ENCODE measurements at places on chromosomes 16 and 17.

DNA sequence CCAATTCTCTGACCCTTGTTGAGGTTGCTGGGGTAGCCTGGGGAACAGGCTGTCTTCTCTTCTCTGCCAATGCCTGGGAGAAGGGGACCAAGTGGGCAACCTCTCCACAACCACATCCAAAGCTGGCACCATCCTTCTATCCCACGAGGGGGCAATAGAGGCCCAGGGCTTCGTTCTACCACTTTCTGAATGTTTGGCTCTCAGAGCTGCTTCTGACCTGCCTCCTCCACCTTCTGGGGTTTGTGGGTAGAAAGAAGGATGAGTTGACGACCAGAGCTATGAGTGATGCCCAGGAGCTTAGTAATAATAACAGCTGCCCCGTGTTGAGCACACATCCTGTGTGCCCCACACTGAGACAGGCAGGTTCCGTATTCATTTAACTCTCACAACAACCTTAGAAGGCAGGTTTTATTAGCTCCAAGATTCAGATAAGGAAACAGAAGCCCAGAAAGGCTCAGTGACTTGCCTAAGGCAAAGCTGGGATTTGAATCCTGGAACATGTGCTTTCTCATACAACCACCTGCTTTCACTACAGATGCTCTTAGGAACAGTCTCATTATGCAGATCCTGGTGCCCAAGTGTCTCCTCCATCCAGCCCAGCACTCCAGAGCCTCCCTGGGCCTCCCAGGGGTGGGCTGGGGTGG lies 11.1 kb downstream of the TSPOAP1 start:
- DNase-seq = no peak

GRCh38 chr17:1720856-1721386 lies 3.6 kb upstream of the WDR81 start:
- DNase-seq = peak; percentile 65

DNA sequence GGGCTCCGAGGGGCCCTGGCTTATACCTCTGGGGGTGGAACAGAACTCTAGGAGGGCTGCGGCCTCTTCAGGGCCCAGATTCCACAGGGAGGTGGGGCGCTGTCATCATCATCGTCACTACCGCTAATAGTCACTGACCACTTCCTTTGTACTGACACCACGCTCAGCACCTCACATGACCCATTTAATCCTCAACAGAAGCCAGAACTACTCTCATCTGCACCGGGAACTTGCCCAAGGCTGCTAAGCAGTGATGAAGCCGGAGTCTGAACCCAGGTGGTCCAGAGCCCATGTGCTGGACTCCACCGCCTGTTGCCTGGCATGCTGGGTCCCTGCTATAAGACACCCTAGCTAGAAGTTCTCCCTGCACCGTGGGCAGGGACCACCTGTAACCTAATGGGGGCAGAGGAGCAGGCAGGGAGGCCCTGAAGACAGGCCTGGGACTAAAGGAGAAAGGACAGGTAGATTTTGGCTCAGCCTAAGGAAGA lies 12.0 kb downstream of the UNC13D start:
- DNase-seq = peak; percentile 85

GRCh38 chr17:60496041-60496440 lies 30.0 kb downstream of the APPBP2 start:
- DNase-seq = no peak

DNA sequence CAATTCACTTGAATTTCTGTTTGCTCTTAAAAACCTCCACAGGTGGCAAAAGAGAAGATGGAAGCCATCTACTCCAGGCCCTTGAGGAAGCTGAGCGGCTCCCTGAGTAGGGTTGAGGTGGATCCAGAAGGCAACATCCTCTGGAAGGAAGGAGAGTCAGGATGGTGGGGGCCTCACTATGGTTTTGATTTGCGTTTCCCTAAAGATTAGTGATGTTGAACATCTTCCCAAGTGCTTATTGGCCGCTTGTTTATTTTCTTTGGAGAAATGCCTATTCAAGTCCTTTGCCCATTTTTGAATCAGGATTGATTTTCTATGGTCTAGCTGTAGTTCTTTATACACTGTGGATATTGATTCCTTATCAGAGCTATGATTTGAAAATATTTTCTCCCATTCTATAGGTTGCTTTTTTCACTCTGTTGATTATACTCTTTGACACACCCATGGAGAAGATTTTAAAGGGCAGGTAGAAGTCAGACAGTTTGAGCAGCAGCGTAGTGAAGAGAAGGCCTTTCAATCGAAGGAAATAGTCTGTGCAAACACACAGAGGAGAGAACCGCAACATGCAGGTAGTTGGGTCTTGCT lies 58.6 kb downstream of the WSB1 start:
- DNase-seq = no peak

DNA sequence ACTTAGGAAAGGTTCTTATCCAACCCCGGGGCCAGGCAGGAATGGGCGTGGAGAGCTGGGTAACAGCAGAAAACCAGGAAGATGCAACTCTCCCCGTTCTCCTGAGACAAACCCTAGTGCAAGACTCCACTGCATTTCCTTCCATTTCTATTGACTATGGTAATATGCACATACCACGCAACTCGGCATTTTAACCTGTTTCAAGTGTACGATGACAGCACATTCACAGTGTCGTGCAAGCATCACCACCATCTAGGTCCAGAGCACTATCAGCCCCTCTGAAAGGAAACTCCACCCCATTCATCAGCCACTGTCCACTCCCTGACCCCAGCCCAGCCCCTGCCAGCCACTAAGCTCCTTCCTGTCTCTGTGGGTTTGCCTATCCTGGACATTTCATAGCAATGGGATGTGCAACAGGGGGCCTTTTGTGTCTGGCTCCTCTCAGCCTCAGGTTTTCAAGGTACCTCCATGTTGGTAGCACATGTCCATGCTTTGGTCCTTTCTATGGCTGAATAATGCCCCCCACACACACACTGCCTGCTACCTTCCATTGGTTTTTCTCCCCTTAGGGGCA lies 441.9 kb downstream of the SOX9 start:
- no peak for DNase-seq

DNA sequence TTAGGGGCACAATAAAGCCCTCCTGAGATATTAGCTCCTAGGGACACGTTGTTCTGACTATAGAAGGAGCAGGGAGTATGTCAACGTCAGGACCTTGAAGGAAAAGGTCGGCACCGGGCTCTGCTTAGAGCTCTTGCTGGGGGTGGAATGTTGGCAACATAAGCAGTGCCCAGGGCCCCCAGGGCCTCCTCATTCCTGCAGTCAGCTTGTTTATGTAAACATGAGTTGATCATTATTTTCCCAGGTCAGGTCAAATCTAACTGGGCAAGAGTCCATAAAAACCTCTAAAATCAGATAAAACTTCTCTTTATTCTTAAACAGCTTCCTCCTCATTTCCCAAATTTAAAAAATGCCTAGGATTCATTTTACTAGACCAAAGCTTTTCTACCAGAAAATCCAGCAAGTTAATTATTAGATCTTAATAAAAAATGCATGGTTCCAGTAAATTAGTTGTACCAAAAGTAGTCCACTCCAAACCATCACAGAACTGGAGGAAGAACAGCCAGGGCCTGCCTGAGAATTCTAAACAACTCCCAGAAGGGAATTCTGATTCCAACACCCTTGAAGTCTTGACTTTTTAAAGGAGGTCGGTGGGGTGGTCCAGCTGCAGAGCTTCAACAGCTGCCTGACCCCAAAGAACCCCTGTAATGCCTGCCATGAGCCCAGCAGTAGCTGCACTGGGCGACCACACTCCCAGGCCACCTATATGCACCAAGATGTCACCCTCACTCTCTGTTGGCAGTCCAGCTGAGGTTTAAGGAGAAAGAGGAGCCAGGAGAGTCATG lies 54.3 kb downstream of the AMFR start:
- no peak for DNase-seq

DNA sequence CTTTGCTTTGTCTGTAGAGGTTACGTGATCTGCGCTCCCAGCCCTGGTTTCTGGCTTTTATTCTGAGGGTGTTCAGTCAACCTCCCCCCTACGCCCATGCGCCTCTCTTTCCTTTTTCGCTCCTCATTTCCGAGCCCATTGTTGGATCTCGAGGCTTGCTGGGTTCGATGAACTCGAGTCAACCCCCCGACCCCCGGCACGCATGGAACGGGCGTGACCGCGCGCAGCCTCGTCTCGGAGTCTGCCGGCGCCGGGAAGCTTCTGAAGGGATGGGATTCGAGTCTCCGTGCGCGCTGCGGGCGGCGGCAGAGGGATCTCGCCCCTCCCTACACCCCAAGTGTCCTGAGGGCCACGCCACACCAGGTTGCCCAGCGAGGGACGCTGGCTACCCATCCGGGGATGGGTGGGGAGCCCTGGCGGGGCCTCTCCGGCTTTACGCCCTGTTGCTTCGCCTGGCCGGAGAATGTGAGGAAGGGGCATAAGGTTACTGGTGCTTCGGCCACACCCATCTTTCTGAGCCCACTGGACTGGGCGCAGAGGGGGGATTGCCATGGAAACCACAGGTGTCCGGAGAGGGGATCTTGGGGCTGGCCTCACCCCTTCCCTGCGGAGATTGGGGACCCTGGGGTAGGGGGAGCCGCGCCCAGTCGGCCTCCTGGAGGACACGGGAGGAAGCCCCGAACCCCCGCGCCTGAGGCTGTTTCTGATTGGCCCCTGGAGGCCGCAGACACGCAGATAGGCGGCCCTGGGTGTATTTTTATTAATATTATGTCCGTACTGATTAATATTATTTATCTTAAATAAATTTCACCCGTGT lies 1.8 kb downstream of the MAPT start:
- DNase-seq = no peak

DNA sequence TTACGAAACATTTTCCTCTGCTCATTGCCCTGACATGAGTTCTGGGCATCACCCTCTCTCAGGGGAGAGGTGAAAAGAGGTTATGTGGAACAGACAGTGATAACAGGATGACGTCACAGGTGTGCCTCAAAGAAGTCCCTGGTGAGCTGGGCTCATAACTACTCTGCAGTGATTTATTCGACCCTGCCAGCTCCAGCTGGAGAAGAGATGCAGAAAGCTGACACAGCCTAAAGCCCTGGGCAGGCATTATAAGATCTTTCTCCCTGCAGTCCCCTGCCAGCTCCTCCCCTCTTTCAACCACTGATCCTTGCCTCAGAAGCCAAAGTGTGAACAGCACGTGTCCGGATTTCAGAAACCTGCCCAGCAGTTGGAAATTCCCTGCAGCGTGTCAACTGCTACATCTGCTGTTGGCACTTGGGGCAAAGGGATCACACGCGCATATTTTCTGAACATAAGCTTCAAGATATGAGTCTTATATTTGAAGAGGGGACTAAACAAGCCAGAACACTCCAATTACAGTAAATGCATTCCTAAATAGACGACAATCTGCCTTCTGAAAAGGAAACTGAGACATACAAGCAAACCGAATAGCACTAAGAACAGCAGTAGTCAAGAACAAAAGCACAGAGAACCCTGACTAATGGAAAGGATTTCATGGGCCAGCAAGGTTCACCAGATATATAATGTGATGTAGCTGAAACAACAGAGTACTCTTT lies 80.5 kb downstream of the SMG6 start:
- DNase-seq = no peak

GRCh38 chr17:40517286-40517662 lies 15.9 kb upstream of the TNS4 start:
- DNase-seq = no peak

GRCh38 chr17:9802294-9802693 lies 10.9 kb upstream of the DHRS7C start:
- DNase-seq = no peak

DNA sequence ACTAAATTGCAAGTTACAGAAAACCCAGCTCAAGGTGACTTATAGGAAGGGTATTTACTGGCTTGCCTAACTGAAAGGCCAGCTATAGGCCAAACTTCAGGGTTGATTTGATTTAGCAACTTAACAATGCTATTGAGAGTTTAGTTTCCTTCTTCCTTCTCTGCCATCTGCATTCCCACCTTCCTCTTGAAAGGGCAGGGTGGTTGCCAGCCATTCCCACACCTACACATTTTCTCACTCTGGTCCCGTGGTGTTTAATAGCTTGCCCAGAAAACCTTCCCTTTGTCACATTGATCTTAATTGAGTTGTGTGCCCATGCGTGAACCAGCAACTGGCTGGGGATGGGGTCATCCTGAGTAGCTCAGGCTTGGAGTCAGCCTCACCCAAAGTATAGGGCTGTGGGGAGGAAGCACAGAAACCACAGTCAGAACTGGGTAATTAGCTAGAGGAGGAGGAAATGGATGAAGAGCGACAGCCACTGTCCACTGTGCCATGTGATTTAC lies 194.7 kb downstream of the SPECC1 start:
- DNase-seq = no peak

DNA sequence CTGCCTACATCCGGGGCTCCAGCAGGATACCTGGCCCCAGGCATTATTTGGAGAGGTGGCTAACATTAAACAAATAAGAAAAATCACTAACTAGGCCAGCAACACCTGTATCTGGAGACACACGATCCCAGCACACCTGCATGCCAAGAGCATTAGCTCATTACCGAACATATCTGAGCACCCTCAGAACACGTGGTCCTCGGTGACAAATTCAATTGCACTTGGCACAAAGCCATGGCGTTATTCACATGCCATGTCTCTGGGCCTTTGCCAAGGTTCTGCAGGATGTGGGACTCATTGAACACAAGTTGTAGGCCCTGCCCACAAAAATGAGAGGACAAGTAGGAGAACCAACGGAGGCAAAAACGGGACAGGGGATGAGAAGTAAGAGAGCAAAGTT lies 552.3 kb downstream of the TOX3 start:
- no peak for DNase-seq

GRCh38 chr17:70901870-70902269 lies 732.5 kb downstream of the KCNJ2 start:
- no peak for DNase-seq

DNA sequence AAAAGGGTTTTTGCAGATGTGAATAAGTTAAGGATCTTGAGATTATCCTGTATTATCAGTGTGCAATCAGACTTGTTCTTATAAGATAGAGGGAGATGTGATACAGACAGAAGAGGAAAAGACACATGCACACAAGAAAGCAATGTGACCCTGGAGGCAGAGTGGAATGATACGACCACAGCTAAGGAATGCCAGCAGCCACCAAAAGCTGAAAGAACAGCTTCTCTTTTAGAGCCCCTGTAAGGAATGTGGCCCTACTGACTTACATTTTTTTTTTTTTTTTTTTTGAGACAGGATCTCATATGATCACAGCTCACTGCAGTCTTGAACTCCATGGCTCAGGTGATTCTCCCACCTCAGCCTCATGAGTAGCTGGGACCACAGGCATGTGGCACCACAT lies 62.3 kb upstream of the CNTNAP4 start:
- DNase-seq = no peak

Data from CD14-positive monocyte (primary cell).